Hematopoietic multipotent progenitor cell treated with erythropoietin and hydrocortisone succinate and interleukin-3 and kit ligand, for 4 days (in vitro differentiated cells): ENCODE measurements at places on chromosomes 7 and 10.
A peak's percentile ranks its signal among the peaks of the same experiment; 100 is the strongest.

- DNase-seq = peak; percentile 71
Observed at GRCh38 chr7:91503934-91504555, 239.8 kb downstream of the FZD1 start.

- DNase-seq = peak; percentile 51
Observed at GRCh38 chr10:35216303-35216905, 89.8 kb downstream of the CREM start.

DNA sequence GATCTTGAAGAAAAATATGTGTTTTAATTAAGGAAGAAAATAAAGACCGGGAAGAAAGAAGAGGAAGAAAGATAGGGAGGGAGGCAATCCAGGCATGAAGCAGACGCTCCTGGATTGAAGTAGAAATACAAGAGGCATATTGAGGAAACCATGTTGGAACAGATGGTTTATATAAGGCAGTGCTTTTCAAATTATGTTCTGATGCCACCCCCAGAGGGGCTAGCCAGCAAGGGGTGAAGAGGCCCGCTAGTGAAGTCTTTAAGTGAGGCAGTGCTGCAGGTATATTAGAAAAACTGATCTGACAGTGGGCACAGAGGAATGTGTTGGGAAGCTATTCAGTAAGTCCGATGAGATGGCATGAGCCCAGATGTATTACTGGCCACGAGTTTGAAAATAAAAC is 40.1 kb downstream of the REEP3 start:
- no peak for DNase-seq

DNA sequence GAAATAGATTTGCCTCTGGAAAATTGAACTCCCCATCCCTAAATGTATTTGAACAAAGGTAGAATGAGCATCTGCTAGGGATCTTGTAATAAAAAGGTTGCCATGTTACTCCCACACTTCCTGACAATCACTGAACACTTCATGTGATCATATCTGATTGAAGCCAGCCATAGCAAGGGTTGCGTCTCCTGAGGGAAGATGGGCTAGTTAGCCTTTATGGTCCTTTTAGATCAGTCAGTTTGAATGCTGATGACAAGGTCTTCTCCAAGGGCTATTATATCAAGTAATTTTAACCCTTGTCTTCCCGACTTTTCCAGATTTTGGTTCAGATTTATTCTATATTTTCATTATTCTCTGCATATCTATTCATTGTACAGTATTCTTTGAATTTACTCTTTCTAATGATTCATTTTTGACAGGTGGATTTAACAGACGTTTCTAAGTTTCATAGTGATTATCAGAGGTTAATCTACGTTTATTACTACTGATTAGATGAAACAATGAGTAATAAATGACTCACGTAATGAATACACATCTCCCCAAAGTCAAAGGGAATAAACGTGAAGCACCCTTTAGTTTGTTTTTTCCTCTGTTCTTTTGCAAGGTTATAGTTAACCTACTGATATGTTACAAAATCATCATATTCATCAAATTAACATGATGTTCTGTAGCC is 28.1 kb downstream of the CSGALNACT2 start:
- DNase-seq = no peak

- DNase-seq = no peak
Observed at GRCh38 chr10:121312587-121312986, 285.7 kb downstream of the FGFR2 start.

GRCh38 chr7:39758234-39758970 is 135.0 kb downstream of the RALA start:
- DNase-seq = peak; percentile 13

DNA sequence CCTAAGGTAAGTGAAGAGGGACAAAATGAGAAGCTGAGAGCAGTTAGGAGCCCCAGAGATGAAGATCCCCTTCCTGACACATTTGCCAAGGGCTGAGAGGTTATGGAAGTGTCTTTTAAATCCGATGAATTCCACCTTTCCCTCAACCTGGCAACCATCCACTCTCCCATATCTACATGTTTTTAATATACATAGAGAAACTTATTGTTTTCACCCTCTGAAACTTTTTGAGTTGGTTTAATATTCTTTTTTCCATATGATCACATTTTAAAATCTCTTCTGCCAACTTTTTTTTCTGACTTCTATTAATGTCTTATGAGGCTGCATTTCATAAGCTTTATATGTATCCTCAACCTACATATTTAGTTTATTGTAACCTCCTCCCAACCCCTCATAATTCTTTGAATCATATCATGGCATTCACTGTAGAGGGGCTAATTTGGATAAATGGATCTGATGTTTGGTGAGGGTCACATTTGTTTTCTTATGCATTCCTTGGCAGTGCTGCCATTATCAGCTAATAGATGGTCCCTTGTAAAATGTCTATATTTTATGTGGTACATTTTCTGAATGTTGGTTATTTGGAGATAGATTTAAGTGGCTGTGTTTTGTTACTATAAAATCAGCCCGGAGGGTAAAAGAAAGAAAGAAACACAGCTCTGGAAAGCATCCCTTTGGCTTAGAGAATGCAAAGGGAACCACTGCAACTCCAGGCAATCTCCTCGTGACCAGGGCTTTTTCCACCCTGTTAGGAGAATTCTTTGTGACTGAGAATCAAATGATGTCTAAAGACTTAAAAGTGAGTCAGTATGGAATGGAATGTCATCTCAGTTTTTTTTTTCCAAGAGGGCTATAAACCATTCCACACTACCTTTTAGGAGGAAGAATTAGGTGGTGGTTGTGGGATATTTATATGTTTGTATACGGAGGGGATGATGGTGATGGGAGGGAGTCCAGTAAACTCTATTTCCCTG is 334.4 kb downstream of the SUGCT start:
- no peak for DNase-seq
